ENCODE measurements at places on chromosomes 11 and 22.

DNA sequence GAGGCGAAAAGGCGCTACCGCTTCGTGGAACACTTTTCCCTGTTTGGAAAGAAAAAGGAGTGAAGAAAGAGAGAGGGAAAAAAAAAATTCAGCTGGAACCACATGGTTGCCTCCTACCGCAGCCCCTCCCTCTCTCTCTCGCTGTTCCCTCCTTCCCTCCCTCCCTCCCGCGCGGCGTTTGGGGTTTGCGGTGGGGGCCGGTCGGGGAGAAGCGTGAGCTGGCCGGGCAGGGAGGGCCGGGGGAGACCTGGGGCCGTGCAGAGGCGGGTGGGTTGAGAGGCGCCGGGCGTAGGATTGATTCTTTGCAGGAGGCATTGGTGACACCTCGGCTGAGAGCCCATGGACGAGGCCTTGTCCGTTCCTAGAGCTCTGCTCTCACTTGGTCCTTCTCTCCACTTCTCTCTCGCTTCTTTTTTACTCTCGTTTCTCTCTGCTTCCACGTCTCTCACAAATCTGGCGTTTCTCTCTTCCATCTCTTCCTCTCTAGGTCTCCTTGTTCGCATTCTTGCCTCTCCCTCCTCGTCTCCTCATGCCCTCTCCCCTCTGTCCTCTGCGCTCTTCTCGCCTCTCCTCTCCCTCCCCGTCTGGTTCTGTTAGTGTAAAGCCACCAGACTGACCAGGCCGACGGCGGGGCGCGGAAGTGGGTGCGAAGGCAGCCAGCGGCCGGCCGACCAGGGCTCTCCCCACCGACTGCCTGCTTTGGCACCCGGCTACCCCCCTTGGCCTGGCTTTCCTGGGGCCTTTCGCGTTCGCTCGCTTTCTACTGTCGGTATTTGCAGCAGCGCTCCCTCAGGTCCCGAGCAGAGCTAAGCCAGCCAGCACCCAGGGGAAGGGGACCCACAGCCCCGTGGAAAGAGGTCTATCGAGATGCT, at the start of gene CLMP:
Gene CLMP (minus strand): TSS at position 61 of the 872 bp plus-strand sequence. CDS start 308 bp downstream, outside the sequence.
- DNase-seq = peak; percentile 29
- H3K36me3 ChIP-seq = peaks cover 5% of the 10 kb centered on the region
- peak within 1 kb of the TSS; percentile 63 for H3K4me3 ChIP-seq
- peaks cover 36% of the 10 kb centered on the region for H3K4me1 ChIP-seq
- peaks cover 85% of the 10 kb centered on the region for H3K27me3 ChIP-seq
- no peak within 1 kb of the TSS for H3K27ac ChIP-seq

DNA sequence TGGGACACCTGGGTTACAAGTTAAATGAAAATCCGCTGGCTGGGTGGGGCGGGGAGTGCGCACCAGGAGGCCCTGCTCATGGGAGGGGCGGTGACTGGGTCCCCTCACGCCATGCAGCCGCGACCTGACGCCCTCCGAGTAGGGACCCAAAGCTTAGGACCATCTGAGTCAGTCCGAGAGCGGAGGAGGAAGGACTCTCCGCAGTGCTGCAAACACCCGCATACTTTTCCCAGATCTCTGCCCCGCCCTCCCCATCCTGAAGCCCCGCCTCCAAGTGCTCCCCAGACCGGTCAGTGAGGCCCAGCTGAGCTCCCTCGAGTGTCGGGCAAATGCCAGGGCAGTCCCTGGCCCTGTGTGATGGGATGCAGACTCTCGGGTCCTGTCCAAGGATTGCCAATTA, 6.6 kb upstream of the FLI1 start:
- H3K4me3 ChIP-seq = peak overlapping the region; percentile 71
- H3K36me3 ChIP-seq = peaks cover 5% of the 10 kb centered on the region
- peak; percentile 37 for DNase-seq
- peaks cover 100% of the 10 kb centered on the region for H3K27me3 ChIP-seq
- H3K27ac ChIP-seq = no peak overlapping the region
- H3K4me1 ChIP-seq = peaks cover 47% of the 10 kb centered on the region

GRCh38 chr11:73652046-73652730, 5.8 kb downstream of the PLEKHB1 start:
- H3K4me3 ChIP-seq = no peak overlapping the region
- peaks cover 12% of the 10 kb centered on the region for H3K4me1 ChIP-seq

- no peak overlapping the region for H3K27ac ChIP-seq
- no peaks in the 10 kb centered on the region for H3K36me3 ChIP-seq
- DNase-seq = no peak
- H3K4me3 ChIP-seq = no peak overlapping the region
- no peaks in the 10 kb centered on the region for H3K27me3 ChIP-seq
These were observed 311.0 kb downstream of the SBF2 start for GRCh38 chr11:9982796-9983579.

- H3K27ac ChIP-seq = no peak overlapping the region
- H3K4me3 ChIP-seq = no peak overlapping the region
- H3K27me3 ChIP-seq = no peaks in the 10 kb centered on the region
- no peaks in the 10 kb centered on the region for H3K36me3 ChIP-seq
- no peaks in the 10 kb centered on the region for H3K4me1 ChIP-seq
These were observed 61.0 kb upstream of the NAV2 start for GRCh38 chr11:19651653-19652052.

All from activated naive CD4-positive, alpha-beta T cell treated with anti-CD3 and anti-CD28 coated beads, Interleukin-2, amount 10 ng/mL, durations not matched to agents 7 days and 5 days (primary cell).